ENCODE measurements at places on chromosomes 2 and 18.

- no peak for DNase-seq
These were observed 63.0 kb upstream of the ACVR1C start for GRCh38 chr2:157691695-157692094.

GRCh38 chr2:171347591-171348032, 86.2 kb downstream of the METTL8 start:
- no peak for DNase-seq

GRCh38 chr2:64910972-64911433, 78.2 kb upstream of the SLC1A4 start:
- DNase-seq, result no peak

- no peak for DNase-seq
These were observed 157.9 kb upstream of the UNC80 start for GRCh38 chr2:209613649-209614305.

GRCh38 chr2:5195636-5196035, 496.5 kb upstream of the SOX11 start:
- DNase-seq, result no peak

GRCh38 chr2:217097346-217097745, 237.5 kb upstream of the TNP1 start:
- no peak for DNase-seq

DNA sequence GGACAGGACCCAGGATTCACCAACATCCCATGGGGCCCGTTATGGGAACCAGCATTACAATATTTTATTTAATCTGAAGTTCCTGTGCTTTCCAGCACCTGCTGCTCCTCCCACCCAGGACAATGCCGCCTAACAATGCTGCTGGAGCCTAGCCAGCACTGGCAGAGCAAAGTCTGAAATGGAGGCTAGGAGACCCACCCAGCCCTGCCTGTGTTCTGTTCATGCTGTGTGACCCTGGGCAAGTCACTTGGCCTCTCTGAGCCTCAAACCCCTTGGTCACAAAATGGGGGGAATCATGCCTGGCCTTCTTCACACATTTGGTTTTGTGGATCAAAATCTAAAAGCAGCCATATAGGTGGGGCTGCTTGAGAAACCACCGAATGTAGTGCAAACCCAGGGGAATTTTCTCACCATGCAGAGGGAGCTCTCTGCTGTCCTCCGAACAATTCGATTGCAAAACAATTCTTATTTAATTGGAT, 38.5 kb upstream of the ODC1 start:
- DNase-seq, result no peak

- DNase-seq, result no peak
These were observed 672.7 kb downstream of the DPP10 start for GRCh38 chr2:115115135-115115534.
